ENCODE measurements at places on chromosomes 2 and 18.

GRCh38 chr2:236219411-236219810 is 44.8 kb downstream of the ASB18 start:
- no peak for DNase-seq

DNA sequence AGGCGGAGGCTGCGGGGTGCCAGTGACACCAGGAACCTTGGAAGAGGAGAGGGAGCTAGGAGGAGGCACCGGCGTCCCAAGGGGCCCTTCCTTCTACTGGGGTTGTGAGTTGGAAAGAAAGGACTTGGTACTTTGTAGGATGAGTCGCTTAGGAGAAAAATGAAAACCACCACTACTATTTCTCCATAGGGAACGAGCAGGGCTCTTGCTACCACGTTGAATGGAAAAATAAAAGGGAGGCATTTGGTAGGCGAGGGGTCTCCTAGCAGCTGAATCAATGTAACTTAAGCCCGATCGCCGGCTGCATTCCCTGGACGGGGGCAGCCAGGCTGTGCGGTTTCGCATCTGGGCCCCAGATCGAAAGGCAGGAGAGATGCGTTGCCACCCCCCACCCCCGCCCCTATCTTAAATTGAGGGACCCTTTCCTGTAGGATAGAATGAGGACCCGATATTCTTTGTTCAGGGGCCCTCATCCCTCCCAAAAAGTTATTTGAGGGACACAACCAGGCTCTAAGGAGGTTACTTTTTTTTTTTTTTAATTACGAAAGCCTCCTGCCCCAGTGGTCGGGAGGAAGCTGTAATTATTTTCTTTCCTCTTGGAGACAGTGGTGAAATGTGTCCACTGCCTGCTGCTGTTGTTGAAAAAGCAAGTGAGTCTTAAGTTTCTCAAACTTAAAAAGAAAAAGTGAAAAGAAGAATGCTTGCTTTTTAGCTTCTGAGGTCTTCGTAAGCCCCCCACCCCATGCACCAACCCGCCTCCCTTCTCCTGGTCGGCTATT is 1.3 kb downstream of the IGFBP2 start:
- peak; percentile 29 for DNase-seq

DNA sequence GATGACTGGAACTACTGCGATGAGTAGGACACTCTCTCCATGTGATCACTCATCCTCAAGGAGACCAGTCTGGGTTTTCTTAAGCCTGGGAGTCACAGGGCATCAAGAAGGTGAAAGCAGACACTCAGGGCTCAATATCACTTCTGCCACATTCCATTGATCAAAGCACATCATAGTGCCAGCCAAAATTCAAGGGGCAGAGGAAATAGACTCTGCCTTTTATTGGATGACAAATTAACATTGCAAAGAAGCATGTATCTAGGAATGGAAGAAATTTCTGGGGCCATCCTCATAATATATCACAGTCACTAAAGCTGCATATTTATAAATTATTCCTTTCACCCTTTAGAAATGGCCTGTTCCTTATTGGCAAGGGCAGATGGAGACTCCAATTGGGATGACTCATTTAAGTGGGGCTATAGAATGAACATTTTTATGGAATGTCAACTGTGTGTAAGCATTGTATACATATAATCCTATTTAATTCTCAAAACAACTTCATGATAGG is 114.8 kb upstream of the CDC42EP3 start:
- no peak for DNase-seq

DNA sequence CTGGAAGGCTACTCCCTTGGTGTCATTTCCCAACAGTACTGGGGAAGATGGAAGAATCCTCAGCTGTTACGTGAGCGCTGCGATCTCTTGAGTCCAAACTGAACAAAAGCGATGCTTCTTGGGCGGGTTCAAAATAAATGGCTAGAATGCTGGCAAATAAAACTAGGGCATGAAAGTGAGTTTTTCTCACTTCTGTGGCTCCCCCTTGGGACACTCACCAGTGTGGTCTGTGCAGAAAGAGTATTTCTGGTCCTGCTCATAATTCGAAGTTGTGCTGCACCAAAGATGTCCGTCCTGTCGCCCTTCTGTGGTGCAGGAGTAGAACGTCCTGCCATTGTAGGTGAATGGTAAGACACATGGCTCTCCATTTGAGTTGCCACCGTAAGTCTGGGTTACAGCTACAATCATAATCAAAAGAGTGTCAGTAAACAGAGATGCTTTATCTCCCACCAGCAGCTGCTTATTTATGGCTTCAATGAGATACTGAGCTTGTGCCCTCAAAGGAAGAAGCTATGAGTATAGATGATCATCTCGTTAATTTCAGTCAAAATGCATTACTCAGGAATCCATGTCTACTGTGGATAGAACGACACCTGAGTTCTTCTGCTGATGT is 11.8 kb downstream of the FN1 start:
- DNase-seq: no peak

GRCh38 chr2:221455214-221455613 is 116.9 kb downstream of the EPHA4 start:
- DNase-seq: no peak

- DNase-seq: no peak
Observed at GRCh38 chr2:168315331-168316072, 68.1 kb upstream of the STK39 start.

DNA sequence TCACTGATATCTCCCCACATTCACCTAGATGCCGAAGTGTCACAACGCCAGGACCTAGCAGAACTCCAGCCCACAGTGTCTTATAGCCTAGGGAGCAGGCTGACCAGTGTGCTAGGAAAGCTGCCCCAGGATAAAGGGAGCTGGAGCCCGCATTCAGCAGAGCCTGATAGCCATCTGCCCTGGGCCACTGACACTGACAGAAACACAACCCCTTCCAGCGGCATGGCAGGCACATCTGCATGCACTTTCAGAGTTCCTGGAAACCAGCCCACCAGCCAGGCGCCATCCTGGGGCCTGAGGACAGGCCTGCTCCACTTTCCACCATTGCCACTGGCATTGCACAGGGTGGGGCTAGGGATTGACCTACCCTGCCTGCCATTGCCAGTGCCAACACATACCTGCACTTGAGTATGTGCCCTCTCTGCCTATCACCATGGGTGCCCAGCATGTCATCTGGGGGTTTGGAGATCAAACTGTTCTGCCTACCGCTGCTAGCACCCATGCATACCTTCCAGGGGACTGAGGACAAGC is 290.1 kb upstream of the KLHL14 start:
- no peak for DNase-seq

Measured in KBM-7 (cell line).